Esophagus muscularis mucosa (tissue), 4 donors: ENCODE measurements at places on chromosomes 3 and 15. TPM values are rescaled to one million over a fixed set of nuclear protein-coding genes. Genes with fewer than 3 reads are reported as not detected.

The MASP1 gene
- 3.3 TPM for total RNA-seq

The CNTN3 gene
- 1.2 TPM for total RNA-seq

The THRB gene
- total RNA-seq, result 31.6 TPM

The ITGA11 gene
- 13.6 TPM for total RNA-seq

The PLA2G4F gene
- not detected for total RNA-seq

The GPR62 gene
- 0.17 TPM for total RNA-seq

The OCA2 gene
- 0.26 TPM for total RNA-seq

The NR2E3 gene
- total RNA-seq, result not detected

The GOLGA8T gene
- not detected for total RNA-seq

The RTP1 gene
- not detected for total RNA-seq

DNA sequence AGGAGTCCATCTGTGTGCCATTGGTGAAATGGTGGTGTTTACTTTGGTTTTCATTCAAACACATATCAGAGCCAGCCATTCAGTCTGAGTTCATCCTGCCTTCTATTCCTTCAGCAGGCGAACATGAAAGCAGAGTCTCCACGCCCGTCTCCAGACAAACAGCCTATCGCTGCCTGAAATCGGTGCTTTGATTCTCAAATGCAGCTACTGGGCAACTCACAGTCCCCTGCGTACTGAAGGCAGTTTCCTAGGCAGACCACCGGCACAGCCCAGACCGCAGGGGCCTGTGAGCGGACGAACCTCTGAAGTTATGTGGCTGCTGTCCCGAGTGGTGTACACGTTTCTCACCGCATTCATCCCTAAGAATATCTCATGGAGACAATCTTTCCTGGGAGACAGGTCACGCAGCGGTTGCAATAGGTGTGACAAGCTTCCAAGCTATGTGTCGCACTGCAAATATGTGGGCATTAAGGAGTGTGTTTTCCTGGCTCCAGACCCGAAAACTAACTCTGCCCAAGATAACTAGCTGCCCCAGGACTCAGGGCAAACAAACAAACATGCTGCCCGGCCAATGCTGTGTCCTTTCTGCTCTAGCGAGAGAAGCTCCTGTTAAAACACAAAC, 16.9 kb upstream of the RYR3 start:
- H3K4me3 ChIP-seq, result peak overlapping the region; percentile 4
- H3K27ac ChIP-seq, result no peak overlapping the region

DNA sequence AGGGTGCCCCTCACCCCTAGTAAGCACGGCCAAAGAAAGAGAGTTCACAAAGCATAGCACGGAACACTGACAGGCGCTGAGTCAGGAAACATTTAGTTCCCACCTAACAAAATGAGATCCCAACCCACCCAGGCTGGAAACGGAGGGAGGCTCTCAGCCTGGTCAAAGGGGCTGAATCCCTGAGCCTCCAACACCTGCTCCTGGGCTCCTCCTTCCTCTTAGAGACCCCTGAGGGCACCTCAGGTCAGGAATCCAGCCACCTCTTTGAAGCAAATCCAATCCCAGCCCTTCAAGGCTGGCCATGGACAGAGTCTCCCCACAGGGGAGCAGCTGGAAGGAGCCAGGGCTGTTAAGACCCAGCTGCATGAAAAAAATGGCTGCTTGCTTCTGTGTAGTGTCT, 154.4 kb upstream of the HES1 start:
- H3K4me3 ChIP-seq, result no peak overlapping the region
- no peak overlapping the region for H3K27ac ChIP-seq
- DNase-seq, result peak; percentile 70
- H3K27me3 ChIP-seq, result no peaks in the 10 kb centered on the region

GRCh38 chr3:98980915-98981596, 79.6 kb upstream of the DCBLD2 start:
- no peak for DNase-seq
- no peak overlapping the region for H3K4me3 ChIP-seq
- H3K36me3 ChIP-seq, result no peaks in the 10 kb centered on the region
- H3K27ac ChIP-seq, result no peak overlapping the region
- no peaks in the 10 kb centered on the region for H3K27me3 ChIP-seq

- H3K36me3 ChIP-seq, result no peaks in the 10 kb centered on the region
- peak; percentile 47 for DNase-seq
- H3K4me3 ChIP-seq, result no peak overlapping the region
- H3K4me1 ChIP-seq, result no peaks in the 10 kb centered on the region
Observed at GRCh38 chr15:66868918-66869317, 166.9 kb downstream of the SMAD6 start.

- H3K4me1 ChIP-seq, result no peaks in the 10 kb centered on the region
- no peaks in the 10 kb centered on the region for H3K27me3 ChIP-seq
- H3K27ac ChIP-seq, result no peak overlapping the region
- DNase-seq, result no peak
- H3K36me3 ChIP-seq, result no peaks in the 10 kb centered on the region
Observed at GRCh38 chr3:40186508-40186907, 123.0 kb upstream of the EIF1B start.

GRCh38 chr3:65605876-65606432, 432.8 kb downstream of the MAGI1 start:
- H3K27ac ChIP-seq, result no peak overlapping the region
- H3K36me3 ChIP-seq, result no peaks in the 10 kb centered on the region
- H3K4me3 ChIP-seq, result no peak overlapping the region
- DNase-seq, result no peak
- H3K27me3 ChIP-seq, result no peaks in the 10 kb centered on the region

DNA sequence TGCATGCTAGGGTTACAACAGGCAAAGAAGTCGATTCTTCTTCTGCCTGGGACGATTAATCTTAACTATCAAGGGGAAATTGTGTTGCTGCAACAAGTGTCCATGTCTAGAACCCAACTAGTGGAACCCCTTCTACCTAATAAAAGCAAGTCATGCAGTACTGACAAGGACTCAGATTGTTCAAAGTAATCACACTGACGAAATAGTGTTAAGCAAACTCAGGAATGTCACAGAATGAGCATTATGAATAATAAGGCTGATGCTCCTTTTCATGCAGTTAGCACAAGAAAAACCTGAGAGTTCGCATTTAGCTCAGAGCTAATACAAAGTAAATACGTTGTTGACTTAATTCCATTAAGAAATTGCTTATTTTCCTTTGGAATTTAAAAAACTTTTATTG, 47.5 kb upstream of the TRIM42 start:
- no peaks in the 10 kb centered on the region for H3K36me3 ChIP-seq
- H3K4me3 ChIP-seq, result no peak overlapping the region
- DNase-seq, result no peak
- H3K27me3 ChIP-seq, result no peaks in the 10 kb centered on the region
- no peaks in the 10 kb centered on the region for H3K4me1 ChIP-seq

- H3K4me1 ChIP-seq, result no peaks in the 10 kb centered on the region
- no peaks in the 10 kb centered on the region for H3K36me3 ChIP-seq
- H3K27ac ChIP-seq, result no peak overlapping the region
- H3K27me3 ChIP-seq, result no peaks in the 10 kb centered on the region
Observed at GRCh38 chr3:187122261-187122660, 17.0 kb downstream of the RPL39L start.

GRCh38 chr3:65843732-65844131, 195.0 kb downstream of the MAGI1 start:
- DNase-seq, result no peak
- H3K4me1 ChIP-seq, result no peaks in the 10 kb centered on the region
- no peaks in the 10 kb centered on the region for H3K27me3 ChIP-seq

- H3K4me3 ChIP-seq, result no peak overlapping the region
- peak overlapping the region; percentile 83 for H3K27ac ChIP-seq
- H3K4me1 ChIP-seq, result peaks cover 83% of the 10 kb centered on the region
- DNase-seq, result no peak
- H3K27me3 ChIP-seq, result no peaks in the 10 kb centered on the region
Observed at GRCh38 chr3:152307829-152308474, 39.2 kb downstream of the MBNL1 start.

DNA sequence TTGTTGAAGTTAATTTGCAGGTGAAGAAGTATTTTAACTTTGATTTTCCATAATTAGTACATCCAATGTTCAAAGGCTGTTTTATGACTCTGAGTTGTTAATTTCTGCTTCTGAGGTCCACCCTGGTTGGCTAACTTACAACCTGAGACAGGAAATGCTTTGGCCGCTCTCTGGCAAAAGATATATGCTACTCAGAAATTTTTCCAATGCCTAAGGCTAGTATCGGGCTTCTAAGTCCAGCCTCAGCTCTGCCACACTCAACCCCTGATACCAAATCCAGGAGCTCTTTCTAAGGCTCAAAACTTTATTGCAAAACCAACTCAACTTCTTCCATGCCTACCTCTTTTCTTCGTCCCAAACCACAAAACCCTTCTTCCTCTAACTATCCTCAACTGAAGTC, 192.9 kb downstream of the NEK10 start:
- H3K27ac ChIP-seq, result no peak overlapping the region
- H3K4me3 ChIP-seq, result no peak overlapping the region
- no peaks in the 10 kb centered on the region for H3K4me1 ChIP-seq
- DNase-seq, result no peak
- no peaks in the 10 kb centered on the region for H3K36me3 ChIP-seq

DNA sequence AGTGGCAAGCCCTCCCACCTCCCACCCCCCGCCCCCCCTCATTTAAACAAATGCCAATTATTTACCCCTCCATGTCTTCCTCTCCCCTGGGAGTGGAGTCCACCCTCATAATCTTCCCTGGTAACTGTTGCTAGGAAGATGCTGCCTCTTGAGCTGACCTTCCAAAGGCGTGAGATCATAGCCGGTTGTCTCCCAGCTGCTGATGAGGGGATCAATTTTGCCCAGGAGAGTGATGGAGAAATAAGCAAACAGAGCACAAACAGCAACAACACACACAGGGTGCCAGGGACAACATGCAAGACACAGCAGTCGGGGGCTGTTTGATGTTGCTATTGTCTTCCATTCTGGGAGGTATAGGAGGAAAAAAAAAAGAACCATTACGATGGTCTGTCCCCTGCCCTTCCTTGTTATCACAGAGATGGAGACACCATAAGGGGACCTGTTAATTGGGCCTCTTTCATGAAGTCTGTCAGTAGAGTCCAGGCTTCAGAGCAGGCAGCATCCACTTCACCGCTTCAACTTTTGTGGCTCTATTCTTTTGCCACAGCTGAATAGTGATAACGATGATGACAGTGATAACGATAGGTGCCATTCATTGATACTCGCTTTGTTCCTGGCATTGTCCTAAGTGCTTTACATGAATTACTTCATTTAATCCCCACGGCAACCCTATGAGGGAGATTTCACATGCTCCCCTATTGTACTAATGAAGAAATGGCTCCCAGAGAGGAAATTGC, 76.9 kb upstream of the RGMA start:
- no peak overlapping the region for H3K4me3 ChIP-seq
- H3K27ac ChIP-seq, result no peak overlapping the region
- no peaks in the 10 kb centered on the region for H3K36me3 ChIP-seq
- no peak for DNase-seq

DNA sequence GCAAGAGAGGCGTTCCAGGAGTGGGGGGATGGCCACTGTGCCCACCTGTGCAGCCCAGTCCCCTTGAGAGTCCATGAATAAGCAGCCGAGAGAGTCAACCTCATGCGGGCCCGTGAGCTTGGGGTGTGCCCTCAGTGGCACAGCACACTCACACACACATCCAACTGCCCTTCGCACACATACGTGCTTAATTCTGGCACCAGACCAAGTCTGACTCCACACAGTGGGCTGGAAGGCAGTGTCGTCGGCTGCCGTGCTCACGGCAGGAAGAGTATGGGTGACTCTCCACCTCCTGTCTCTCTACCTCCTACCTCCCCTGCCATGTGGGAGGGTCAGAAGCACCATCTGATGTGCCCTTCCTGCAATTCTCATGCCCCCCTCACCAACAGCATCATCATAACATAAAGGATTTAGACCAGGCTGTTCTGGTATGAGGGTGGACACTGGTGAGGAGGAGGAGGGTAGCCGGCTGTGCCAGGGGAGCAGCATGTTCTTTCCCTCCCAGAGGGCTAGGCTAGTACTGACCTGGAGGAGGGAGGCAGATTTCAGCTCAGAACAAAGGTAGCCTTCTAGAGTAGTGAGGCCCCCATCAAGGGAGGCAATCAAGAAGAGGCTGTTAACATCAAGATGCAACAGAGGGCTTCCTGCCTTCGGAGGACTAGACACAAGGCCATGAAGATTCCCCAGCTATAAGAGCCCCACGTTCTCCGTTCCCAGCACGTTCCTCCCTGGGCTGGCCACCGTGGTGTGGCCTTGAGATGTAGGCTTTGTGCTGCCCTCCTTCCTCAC, 5.3 kb upstream of the STRA6 start:
- H3K27ac ChIP-seq, result no peak overlapping the region
- H3K27me3 ChIP-seq, result peaks cover under 1% of the 10 kb centered on the region
- H3K4me3 ChIP-seq, result no peak overlapping the region

- no peak overlapping the region for H3K4me3 ChIP-seq
- no peak for DNase-seq
- H3K4me1 ChIP-seq, result no peaks in the 10 kb centered on the region
- no peaks in the 10 kb centered on the region for H3K36me3 ChIP-seq
Observed at GRCh38 chr3:184666442-184666841, 45.4 kb downstream of the MAGEF1 start.

DNA sequence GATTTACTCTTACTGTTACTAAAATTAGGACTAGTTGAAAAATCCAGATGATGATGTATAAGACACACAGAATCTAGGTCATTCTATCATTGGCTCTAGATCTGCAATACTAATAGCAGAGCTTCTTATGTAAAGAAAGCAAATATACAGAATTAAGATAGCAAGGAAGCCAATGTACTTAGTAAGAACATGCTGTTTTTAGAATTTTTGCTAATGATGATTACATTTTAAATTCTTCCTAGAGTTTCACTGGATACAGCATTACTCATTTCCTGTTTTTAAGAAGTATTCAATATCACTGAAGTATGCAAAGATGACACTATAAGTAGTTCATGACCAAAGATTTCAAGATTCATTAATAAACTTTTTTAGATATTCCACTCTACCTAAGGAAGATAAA, 60.7 kb downstream of the CFAP20DC start:
- no peak overlapping the region for H3K4me3 ChIP-seq
- H3K36me3 ChIP-seq, result no peaks in the 10 kb centered on the region
- no peak for DNase-seq
- no peaks in the 10 kb centered on the region for H3K4me1 ChIP-seq
- no peak overlapping the region for H3K27ac ChIP-seq

- no peaks in the 10 kb centered on the region for H3K4me1 ChIP-seq
- no peaks in the 10 kb centered on the region for H3K36me3 ChIP-seq
- H3K27me3 ChIP-seq, result no peaks in the 10 kb centered on the region
- no peak for DNase-seq
- no peak overlapping the region for H3K27ac ChIP-seq
Observed at GRCh38 chr3:167246252-167246651, 133.8 kb downstream of the ZBBX start.

DNA sequence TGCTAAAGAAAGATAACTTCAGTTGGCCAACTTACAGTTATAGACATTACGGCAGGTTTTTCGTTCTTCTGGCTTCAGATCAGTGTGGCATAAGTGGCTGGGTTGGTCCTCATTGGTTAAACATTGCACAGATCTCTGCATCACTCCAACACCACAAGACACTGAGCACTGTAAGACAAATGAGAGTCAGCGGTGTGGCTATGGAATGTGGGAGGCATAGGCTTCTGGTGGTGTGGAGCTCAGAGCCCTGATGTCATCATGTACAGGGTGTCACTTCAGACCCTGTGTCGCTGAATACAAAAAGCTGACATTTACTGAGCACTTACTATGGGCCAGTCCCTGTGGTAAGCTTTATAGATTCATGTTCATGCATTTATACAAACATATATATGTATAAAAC, 146.0 kb downstream of the ADAMTS9 start:
- no peaks in the 10 kb centered on the region for H3K27me3 ChIP-seq
- H3K27ac ChIP-seq, result no peak overlapping the region
- peaks cover 15% of the 10 kb centered on the region for H3K36me3 ChIP-seq
- no peak overlapping the region for H3K4me3 ChIP-seq
- peaks cover 45% of the 10 kb centered on the region for H3K4me1 ChIP-seq
